ENCODE measurements at places on chromosomes 7 and 10. TPM values are rescaled to one million over a fixed set of nuclear protein-coding genes. Genes with fewer than 3 reads are reported as not detected.

- H3K27me3 ChIP-seq: peaks cover under 1% of the 10 kb centered on the region
- H3K27ac ChIP-seq: no peak overlapping the region
- no peak overlapping the region for H3K4me3 ChIP-seq
- no peaks in the 10 kb centered on the region for H3K36me3 ChIP-seq
- H3K4me1 ChIP-seq: peaks cover 3% of the 10 kb centered on the region
Measured at GRCh38 chr7:3960942-3961341, 659.9 kb downstream of the SDK1 start.

GRCh38 chr7:49513911-49514310 lies 259.5 kb upstream of the VWC2 start:
- DNase-seq: no peak
- H3K36me3 ChIP-seq: no peaks in the 10 kb centered on the region

DNA sequence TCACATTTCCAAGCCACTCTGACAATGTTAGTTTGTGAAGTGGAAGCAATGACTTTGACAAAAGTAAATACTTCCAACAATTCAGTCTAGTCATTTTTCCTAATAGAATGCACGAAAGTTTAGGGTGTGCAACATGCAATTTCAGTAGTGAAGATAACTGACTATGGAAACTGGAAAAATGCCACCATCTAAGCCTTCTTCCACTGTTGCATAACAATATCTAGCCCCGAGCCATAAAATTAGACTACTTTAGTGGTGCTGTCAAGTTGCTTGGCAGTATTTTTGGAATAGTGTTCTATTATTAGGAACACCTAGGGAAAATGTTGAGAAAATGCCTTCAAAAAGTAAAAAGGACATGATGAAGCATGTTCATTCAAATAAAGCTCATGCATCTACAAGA lies 17.9 kb downstream of the SEMA3A start:
- H3K27ac ChIP-seq: no peak overlapping the region
- no peaks in the 10 kb centered on the region for H3K36me3 ChIP-seq
- H3K27me3 ChIP-seq: no peaks in the 10 kb centered on the region

GRCh38 chr10:59585046-59585700 lies 124.5 kb downstream of the SLC16A9 start:
- no peaks in the 10 kb centered on the region for H3K27me3 ChIP-seq
- no peaks in the 10 kb centered on the region for H3K36me3 ChIP-seq
- DNase-seq: no peak
- no peaks in the 10 kb centered on the region for H3K4me1 ChIP-seq
- H3K27ac ChIP-seq: no peak overlapping the region

DNA sequence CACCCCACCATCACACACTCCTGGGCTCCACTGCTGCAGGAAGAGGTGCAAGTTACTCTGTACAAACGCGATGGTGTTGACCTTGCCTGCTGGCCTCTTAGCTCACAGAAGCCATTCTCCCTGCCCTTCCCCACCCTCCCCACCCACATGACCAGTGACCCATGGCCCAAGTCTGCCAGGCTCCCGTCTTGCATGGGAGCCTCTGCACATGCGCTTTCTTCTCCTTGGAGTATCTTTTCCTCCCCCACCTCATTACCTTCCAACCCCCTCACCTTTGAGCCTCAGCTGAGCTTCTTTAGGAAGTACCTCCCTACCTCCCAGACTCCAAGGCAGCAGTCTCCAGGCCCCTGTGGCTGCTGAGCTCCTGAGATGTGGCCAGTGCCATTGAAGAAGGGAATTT lies 337.7 kb upstream of the ZNF32 start:
- H3K36me3 ChIP-seq: no peaks in the 10 kb centered on the region
- no peak overlapping the region for H3K27ac ChIP-seq
- no peak for DNase-seq
- H3K4me3 ChIP-seq: no peak overlapping the region
- H3K4me1 ChIP-seq: no peaks in the 10 kb centered on the region

The NXPH1 gene
- total RNA-seq: not detected

GRCh38 chr10:121322776-121323175 lies 275.5 kb downstream of the FGFR2 start:
- no peaks in the 10 kb centered on the region for H3K36me3 ChIP-seq
- H3K27ac ChIP-seq: no peak overlapping the region
- DNase-seq: no peak
- H3K4me1 ChIP-seq: no peaks in the 10 kb centered on the region

GRCh38 chr7:44262031-44262430 lies 61.3 kb downstream of the YKT6 start:
- H3K4me1 ChIP-seq: peaks cover 44% of the 10 kb centered on the region
- H3K4me3 ChIP-seq: no peak overlapping the region
- no peaks in the 10 kb centered on the region for H3K27me3 ChIP-seq
- no peak overlapping the region for H3K27ac ChIP-seq
- H3K36me3 ChIP-seq: no peaks in the 10 kb centered on the region

DNA sequence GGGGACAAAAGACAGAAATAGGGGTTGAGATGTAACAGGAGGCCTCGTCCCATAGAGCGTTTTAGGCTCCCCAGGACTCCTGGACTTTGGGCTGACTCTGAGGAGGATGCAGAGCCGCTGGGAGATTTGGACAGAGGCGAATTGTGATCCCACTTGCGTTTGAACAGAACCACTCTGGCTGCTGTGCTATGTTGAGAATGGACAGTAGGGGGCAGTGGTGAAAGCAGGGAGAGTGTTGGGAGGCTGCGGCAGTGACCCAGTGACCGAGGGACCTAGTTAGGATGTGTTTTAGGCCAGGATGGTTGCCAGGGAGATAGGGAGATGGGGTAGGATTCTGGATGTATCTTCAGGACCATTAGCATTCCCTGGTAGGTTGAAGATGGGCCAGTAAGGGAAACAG lies 271.6 kb downstream of the CCDC3 start:
- no peak overlapping the region for H3K27ac ChIP-seq
- DNase-seq: peak; percentile 15
- H3K36me3 ChIP-seq: no peaks in the 10 kb centered on the region

- H3K4me3 ChIP-seq: no peak overlapping the region
- H3K27me3 ChIP-seq: no peaks in the 10 kb centered on the region
- H3K27ac ChIP-seq: no peak overlapping the region
- no peak for DNase-seq
Measured at GRCh38 chr7:104960741-104961448, 53.1 kb upstream of the KMT2E start.

The PNLIPRP2 gene
- not detected for total RNA-seq

The TRIM74 gene
- total RNA-seq: not detected

DNA sequence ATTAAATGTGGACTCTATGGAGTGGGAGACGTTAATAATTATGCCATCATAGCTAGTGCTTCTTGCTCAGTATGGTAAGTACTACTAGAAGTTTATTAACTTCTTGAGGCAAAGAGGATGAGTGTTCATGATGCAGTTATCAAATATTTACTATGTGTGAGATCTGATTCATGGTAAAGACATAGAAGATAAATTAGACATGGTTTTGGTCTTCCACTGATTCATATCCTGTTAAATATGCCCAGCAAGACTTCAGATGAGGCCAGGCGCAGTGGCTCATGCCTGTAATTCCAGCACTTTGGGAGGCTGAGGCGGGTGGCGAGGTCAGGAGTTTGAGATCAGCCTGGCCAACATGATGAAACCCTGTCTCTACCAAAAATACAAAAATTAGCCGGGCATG lies 547.1 kb upstream of the ANKRD30A start:
- H3K4me3 ChIP-seq: no peak overlapping the region
- H3K36me3 ChIP-seq: no peaks in the 10 kb centered on the region
- no peak overlapping the region for H3K27ac ChIP-seq
- no peaks in the 10 kb centered on the region for H3K27me3 ChIP-seq
- no peak for DNase-seq

The HIPK2 gene
- 17.3 TPM for total RNA-seq

The KIFBP gene
- 9.7 TPM for total RNA-seq

DNA sequence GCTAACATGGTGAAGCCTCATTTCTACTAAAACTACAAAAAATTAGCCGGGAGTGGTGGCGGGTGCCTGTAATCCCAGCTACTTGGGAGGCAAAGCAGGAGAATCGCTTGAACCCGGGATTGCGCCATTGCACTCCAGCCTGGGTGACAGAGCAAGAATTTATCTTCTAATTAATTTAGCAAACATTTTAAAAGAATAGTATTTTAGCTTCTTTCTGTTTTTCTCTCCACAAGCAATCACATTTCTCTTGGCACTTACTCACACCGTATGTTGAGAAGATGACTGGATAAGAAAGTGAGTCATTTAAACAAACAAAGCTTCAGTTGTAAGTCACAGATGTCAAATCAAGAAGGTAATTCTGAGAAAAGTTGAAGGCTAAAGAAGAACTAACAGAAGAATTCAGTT lies 264.0 kb downstream of the ARL4A start:
- no peaks in the 10 kb centered on the region for H3K4me1 ChIP-seq
- DNase-seq: no peak
- H3K4me3 ChIP-seq: no peak overlapping the region
- H3K27ac ChIP-seq: no peak overlapping the region
- no peaks in the 10 kb centered on the region for H3K36me3 ChIP-seq
- H3K27me3 ChIP-seq: no peaks in the 10 kb centered on the region
